ENCODE measurements at places on chromosomes 2 and 18.

GRCh38 chr2:112345030-112346027 lies 69.9 kb downstream of the ZC3H6 start:
- no peaks in the 10 kb centered on the region for H3K27me3 ChIP-seq
- H3K4me1 ChIP-seq, result no peaks in the 10 kb centered on the region
- H3K36me3 ChIP-seq, result no peaks in the 10 kb centered on the region
- no peak for DNase-seq
- H3K27ac ChIP-seq, result no peak overlapping the region
- no peak overlapping the region for H3K4me3 ChIP-seq

- H3K4me3 ChIP-seq, result no peak overlapping the region
- DNase-seq, result no peak
- no peak overlapping the region for H3K27ac ChIP-seq
- peaks cover 14% of the 10 kb centered on the region for H3K36me3 ChIP-seq
Measured at GRCh38 chr2:168691221-168691620, 111.2 kb upstream of the NOSTRIN start.

DNA sequence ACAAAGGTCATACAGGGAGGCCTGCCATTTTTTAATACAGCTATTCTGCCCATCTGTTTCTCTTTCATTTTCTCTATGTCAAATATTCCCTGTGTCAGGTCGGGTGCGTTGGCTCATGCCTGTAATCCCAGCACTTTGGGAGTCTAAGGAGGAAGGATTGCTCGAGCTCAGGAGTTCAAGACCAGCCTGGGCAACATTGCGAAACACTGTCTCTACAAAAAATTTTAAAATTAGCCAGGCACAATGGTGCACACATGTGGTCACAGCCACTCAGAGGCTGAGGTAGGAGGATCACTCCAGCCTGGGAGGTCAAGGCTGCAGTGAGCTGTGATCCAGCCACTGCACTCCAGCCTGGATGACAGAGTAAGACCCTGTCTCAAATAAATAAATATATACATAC lies 34.7 kb downstream of the TMEM37 start:
- no peak overlapping the region for H3K27ac ChIP-seq
- peaks cover 11% of the 10 kb centered on the region for H3K27me3 ChIP-seq
- H3K4me1 ChIP-seq, result peaks cover 16% of the 10 kb centered on the region
- DNase-seq, result no peak
- no peak overlapping the region for H3K4me3 ChIP-seq

DNA sequence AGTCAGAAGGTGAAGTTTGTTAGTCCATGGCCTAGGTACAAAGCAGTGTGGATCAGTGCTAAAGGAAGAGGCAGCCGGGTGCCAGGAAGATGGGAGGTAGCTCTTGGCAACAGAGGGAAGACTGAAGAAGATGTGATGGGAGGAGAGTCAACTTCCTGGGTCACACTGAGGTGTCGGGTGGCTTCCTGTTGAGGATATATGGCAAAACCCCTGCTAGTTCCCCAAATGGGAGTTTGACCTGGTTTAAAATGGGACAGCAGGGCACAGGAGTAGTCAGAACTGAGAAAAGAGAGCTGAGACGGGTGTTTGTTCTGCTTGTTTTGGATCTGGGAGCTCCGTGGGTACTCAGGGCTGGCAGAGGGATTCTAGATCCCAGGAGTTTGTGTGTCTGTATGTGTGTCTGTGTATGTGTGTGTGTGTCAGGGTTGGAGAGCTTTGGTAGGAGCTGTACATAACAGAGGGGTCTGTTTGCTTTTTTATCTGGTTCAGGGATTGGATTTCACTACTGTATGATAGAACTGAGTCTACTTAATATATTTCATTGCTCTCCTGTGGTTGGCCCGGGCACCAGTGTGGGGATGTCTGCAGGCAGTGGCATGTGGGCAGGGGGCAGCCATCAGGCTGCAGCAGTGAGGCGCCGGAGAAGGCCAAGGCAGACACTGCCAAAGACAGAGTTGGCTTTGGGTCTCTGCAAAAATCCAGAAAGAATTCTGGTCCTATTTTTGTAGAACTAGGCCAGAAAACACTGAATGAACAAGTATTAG lies 17.1 kb downstream of the MXD1 start:
- H3K27me3 ChIP-seq, result no peaks in the 10 kb centered on the region
- H3K4me3 ChIP-seq, result no peak overlapping the region
- H3K27ac ChIP-seq, result peak overlapping the region; percentile 10
- DNase-seq, result no peak

- H3K27ac ChIP-seq, result peak overlapping the region; percentile 19
- peaks cover 12% of the 10 kb centered on the region for H3K4me1 ChIP-seq
- H3K36me3 ChIP-seq, result peaks cover 1% of the 10 kb centered on the region
- no peak for DNase-seq
Measured at GRCh38 chr2:234741976-234742375, 209.8 kb upstream of the SH3BP4 start.

GRCh38 chr2:235094457-235094856 lies 142.6 kb downstream of the SH3BP4 start:
- DNase-seq, result no peak
- H3K4me1 ChIP-seq, result peaks cover 16% of the 10 kb centered on the region
- H3K36me3 ChIP-seq, result no peaks in the 10 kb centered on the region
- H3K27me3 ChIP-seq, result no peaks in the 10 kb centered on the region
- H3K27ac ChIP-seq, result no peak overlapping the region
- no peak overlapping the region for H3K4me3 ChIP-seq

- no peak for DNase-seq
- peaks cover 11% of the 10 kb centered on the region for H3K4me1 ChIP-seq
- no peak overlapping the region for H3K4me3 ChIP-seq
- H3K36me3 ChIP-seq, result no peaks in the 10 kb centered on the region
- H3K27ac ChIP-seq, result no peak overlapping the region
- H3K27me3 ChIP-seq, result no peaks in the 10 kb centered on the region
Measured at GRCh38 chr2:181036848-181037603, 56.6 kb downstream of the UBE2E3 start.

DNA sequence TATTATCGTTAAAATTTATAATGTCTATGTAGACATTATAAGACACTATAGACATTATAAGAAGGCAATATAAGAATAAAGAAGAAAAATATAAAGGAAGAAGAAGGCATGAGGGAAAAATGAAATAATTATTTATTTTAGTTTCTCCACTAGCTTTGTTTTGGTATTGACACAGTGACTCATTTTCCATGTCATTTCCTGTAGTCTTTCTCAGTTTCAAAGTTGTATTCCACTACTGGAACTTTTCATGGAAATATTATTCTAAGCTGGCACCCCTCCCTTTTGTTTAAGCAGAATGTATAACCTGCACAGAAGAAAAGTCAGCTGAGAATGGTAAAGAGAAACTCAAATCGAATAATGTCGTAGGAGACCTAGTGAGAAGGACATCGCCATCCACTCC lies 234.2 kb upstream of the NETO1 start:
- no peak overlapping the region for H3K4me3 ChIP-seq
- no peaks in the 10 kb centered on the region for H3K27me3 ChIP-seq
- H3K27ac ChIP-seq, result no peak overlapping the region

DNA sequence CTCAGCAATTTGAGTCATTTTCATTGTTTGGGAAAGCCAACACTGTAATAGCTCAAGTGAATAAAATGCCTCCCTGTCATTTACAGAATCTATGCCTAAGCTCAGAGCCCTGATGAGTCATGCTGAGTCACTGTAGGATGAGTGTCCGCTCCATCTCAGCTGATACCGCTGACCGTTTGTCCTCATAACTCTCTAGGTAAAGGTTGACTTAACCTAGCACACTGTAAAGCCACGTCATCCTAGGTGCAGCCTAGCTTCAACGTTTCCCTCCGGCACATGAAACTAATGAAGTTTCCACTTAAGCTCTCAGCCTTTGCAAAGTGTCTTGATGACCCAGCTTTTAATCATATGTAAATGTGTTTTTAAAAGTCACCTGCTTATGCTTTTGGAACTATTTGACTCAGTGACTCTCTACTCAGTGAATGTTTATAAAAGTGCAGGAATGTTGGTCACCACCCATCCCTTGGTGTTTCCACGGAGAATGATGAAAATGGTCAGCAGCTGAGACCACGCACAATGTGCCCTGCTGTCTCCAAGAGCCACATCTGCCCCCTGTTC lies 154.0 kb downstream of the PMAIP1 start:
- H3K36me3 ChIP-seq, result peaks cover 1% of the 10 kb centered on the region
- no peak overlapping the region for H3K27ac ChIP-seq

DNA sequence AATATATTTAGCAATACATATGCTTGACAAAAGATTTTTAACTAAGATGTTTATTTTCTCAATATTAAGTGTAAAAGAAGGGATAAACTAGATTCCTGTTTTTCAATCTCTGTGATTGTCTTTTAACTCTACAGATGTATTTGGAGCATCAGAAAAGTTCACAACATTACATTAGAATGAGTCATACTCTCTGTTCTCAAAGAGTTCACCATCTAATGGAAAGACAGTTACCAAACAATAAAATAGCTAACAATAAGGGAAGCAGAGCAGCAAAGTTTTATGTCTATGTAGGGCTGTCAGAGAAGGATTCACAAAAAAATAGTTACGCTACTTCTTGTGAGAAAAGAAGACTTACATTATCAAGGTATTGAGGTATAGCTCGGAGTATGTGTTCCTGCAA lies 109.2 kb upstream of the MAP2 start:
- no peaks in the 10 kb centered on the region for H3K4me1 ChIP-seq
- H3K4me3 ChIP-seq, result no peak overlapping the region
- no peaks in the 10 kb centered on the region for H3K36me3 ChIP-seq
- peaks cover 37% of the 10 kb centered on the region for H3K27me3 ChIP-seq

- H3K36me3 ChIP-seq, result no peaks in the 10 kb centered on the region
- no peaks in the 10 kb centered on the region for H3K27me3 ChIP-seq
- H3K4me1 ChIP-seq, result peaks cover 25% of the 10 kb centered on the region
- H3K4me3 ChIP-seq, result no peak overlapping the region
- peak; percentile 61 for DNase-seq
Measured at GRCh38 chr2:231718799-231719198, 10.5 kb downstream of the PTMA start.

GRCh38 chr18:6279308-6279707 lies 135.4 kb downstream of the L3MBTL4 start:
- no peak for DNase-seq
- H3K27ac ChIP-seq, result no peak overlapping the region
- H3K4me1 ChIP-seq, result no peaks in the 10 kb centered on the region
- H3K36me3 ChIP-seq, result no peaks in the 10 kb centered on the region
- no peak overlapping the region for H3K4me3 ChIP-seq

DNA sequence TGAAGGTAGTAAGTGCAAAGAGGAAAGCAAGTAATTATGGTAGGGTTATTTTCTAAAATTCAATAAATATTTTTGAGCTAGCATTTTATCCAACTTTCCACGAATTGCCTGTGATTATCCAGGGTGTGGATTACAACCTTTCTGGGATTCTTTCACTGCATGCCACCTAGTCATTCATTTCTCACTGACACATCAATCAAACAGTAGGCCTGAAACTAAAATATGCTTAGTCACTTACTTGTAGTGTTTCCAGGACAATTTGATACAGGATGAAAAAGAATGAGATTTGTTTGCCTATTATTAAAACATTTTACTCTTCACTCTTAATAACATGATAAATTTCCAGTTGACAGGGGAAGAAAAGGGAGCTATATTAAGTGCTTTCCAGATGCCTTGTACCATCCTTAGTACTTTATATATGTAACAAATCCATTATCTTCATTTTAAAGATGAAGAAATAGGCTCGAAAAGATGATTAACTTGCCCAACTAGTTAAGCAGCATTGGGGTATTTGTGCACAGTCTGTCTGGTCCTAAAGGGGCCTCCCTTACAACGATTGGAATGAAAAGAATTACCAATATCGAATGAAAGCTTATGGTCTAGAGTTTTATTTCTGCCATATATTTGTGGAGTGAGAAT lies 70.4 kb downstream of the KCTD1 start:
- no peak for DNase-seq
- peaks cover 30% of the 10 kb centered on the region for H3K4me1 ChIP-seq
- H3K27me3 ChIP-seq, result no peaks in the 10 kb centered on the region
- peaks cover 10% of the 10 kb centered on the region for H3K36me3 ChIP-seq
- no peak overlapping the region for H3K4me3 ChIP-seq

DNA sequence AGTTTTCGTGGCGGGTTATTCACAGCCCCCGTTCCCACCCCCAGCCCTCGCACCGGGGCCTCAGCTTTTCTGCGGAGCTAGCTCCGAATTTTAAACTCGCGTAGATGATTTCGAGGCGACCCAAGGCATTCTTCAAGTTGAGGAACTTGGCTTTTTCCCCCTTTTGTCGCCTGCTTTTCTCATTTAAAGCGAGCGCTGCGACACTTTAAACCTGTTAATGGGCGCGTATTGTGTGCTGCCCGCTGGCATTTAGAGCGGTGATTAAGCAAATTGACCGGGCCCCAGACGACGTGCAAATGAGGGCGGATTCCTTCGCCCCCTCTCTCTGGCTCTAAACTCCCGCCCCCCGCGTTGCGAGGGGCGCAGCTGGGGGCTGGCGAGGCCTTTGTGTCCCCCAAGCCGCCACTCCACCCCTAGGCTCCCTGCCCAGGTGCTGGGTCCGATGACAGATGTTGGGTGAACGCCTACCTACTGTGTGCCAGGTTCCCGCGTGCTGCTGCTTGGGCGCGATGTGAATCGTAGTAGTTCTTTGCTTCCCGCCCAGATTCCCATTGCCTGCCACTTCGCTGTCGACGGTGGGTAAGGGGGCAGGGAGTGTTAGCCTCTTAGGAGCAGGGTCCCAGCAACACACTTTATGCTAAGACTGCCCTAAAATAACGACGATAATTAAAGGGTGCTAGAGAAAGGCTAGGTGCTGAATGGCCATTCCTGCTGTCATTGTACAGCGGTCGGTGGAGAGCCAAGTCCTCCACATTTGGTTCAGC lies 1.9 kb downstream of the TCF7L1 start:
- peaks cover 5% of the 10 kb centered on the region for H3K36me3 ChIP-seq
- H3K4me1 ChIP-seq, result peaks cover 53% of the 10 kb centered on the region
- peak overlapping the region; percentile 80 for H3K4me3 ChIP-seq
- H3K27ac ChIP-seq, result peak overlapping the region; percentile 57
- DNase-seq, result no peak
- H3K27me3 ChIP-seq, result no peaks in the 10 kb centered on the region

DNA sequence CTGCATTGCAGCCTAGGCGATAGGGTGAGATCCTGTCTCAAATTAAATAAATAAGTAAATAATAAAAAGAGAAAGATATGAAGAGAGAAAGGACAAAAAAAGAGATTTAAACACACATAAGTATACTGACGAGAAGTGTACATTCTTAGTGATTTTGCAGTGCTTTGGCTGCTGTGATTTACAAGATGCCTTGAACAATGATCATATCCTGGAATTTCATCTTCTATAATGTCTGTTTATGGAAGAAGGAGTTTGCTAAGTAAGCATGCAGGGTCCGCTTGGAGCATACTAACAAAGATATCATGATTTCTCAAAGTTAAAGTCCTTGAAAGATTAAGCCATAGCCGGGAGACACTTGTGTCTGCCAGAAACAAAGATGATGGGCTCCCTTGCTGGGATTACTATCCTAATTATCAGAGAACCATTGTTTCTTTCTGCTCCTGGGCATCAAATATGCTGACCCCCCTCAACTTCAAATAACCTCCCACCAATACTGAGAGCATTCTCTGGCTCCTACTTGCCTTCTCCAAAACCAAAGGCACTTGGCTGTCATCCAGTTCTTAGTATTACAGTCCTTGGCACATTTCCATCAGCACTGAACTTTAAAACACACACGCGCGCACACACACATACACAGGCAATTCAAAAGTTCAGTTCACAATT lies 47.5 kb upstream of the STAM2 start:
- no peaks in the 10 kb centered on the region for H3K27me3 ChIP-seq
- H3K4me1 ChIP-seq, result peaks cover 25% of the 10 kb centered on the region
- H3K36me3 ChIP-seq, result no peaks in the 10 kb centered on the region
- no peak overlapping the region for H3K27ac ChIP-seq
- no peak for DNase-seq
